ENCODE measurements at places on chromosomes 12 and 14. TPM values are rescaled to one million over a fixed set of nuclear protein-coding genes. Genes with fewer than 3 reads are reported as not detected.

The MMP17 gene
- 3.6 TPM for total RNA-seq

DNA sequence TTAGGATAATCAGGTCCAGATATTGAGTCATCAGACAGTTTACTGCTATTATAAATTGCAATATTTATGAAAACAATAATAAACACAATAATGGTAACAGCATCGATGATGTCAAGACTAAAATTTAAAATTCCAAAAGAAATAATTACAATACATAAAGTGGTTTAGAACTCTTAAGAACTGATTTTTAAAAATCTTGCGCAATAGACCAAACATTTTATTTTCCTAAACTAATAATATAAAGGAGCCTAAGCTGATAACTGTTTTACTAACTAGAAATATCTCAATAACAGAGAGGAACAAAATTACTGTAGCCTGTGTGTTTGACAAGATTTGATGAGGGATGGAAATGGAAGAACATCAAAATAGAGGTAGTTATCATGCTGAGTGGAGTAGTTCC is 93.9 kb upstream of the TRHDE start:
- H3K4me3 ChIP-seq = no peak overlapping the region
- no peak for DNase-seq
- no peak overlapping the region for H3K27ac ChIP-seq
- H3K4me1 ChIP-seq = no peaks in the 10 kb centered on the region
- no peaks in the 10 kb centered on the region for H3K36me3 ChIP-seq

DNA sequence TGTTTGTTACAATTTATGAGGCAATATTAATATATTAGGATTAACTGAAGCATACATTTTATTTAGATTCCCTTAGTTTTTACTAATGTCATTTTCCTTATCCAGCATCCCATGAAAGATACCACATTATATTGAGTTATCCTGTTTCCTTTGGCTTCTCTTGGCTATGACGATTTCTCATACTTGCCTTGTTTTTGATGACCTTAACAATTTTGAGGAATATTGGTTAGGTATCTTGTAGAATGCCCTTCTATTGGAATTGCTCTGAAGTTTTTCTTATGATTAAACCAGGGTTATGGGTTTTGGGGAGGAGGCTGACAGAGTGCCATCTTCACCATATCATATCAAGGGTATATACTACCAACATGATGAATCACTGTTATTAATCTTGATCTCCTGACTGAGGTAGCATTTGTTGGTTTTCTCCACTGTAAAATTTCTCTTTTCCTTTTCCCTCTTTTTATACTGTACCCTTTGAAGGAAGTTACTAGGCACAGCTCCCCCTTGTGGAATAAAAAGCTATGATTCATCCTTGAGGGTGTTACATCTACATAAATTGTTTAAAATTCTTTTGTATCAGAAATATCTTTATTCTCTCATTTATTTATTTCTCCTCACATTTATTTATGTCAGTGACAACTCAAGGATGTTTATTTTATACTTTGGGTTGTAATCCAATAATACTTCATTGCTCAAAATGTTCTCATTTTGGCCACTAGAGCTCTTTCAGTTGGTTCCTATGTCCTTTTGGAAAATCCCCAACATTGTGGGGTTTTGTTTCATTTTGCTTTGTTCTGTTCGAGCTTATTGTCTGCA is 239.0 kb downstream of the SLC16A7 start:
- no peak for DNase-seq
- H3K27me3 ChIP-seq = no peaks in the 10 kb centered on the region
- H3K27ac ChIP-seq = no peak overlapping the region
- H3K4me1 ChIP-seq = no peaks in the 10 kb centered on the region
- no peak overlapping the region for H3K4me3 ChIP-seq

GRCh38 chr12:7853557-7853956 is 19.2 kb downstream of the SLC2A14 start:
- peaks cover 83% of the 10 kb centered on the region for H3K4me1 ChIP-seq
- DNase-seq = no peak
- no peak overlapping the region for H3K4me3 ChIP-seq
- H3K36me3 ChIP-seq = peaks cover 1% of the 10 kb centered on the region

- H3K36me3 ChIP-seq = no peaks in the 10 kb centered on the region
- no peaks in the 10 kb centered on the region for H3K27me3 ChIP-seq
- no peak overlapping the region for H3K4me3 ChIP-seq
These were observed 6.3 kb downstream of the MGAT4C start for GRCh38 chr12:86249851-86250250.

DNA sequence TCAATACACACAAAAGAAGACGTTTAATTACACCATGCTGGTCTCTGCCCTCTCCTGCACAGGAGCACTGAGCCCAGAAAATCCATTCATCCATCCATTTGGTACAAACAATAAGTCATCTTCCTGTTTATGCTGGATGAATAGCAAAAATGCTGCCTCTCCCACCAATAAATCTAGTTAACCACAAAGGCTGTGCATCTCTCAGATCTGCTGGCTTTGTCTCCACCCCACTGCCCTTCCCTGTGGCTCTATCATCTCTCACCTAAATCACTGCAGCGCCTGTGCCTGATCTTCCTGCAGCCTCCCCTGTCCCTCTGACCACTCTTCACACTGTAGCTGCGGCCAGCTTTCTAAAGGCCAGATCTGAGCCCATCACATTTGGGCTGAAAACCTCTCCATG is 72.9 kb upstream of the DDX11 start:
- no peak overlapping the region for H3K27ac ChIP-seq
- no peak overlapping the region for H3K4me3 ChIP-seq
- H3K4me1 ChIP-seq = peaks cover under 1% of the 10 kb centered on the region
- H3K27me3 ChIP-seq = no peaks in the 10 kb centered on the region
- DNase-seq = no peak
- no peaks in the 10 kb centered on the region for H3K36me3 ChIP-seq
